Memory B cell (primary cell): ENCODE measurements at places on chromosomes 16 and 17.

- DNase-seq, result no peak
These were observed 23.6 kb downstream of the RAB11FIP4 start for GRCh38 chr17:31415004-31415454.

DNA sequence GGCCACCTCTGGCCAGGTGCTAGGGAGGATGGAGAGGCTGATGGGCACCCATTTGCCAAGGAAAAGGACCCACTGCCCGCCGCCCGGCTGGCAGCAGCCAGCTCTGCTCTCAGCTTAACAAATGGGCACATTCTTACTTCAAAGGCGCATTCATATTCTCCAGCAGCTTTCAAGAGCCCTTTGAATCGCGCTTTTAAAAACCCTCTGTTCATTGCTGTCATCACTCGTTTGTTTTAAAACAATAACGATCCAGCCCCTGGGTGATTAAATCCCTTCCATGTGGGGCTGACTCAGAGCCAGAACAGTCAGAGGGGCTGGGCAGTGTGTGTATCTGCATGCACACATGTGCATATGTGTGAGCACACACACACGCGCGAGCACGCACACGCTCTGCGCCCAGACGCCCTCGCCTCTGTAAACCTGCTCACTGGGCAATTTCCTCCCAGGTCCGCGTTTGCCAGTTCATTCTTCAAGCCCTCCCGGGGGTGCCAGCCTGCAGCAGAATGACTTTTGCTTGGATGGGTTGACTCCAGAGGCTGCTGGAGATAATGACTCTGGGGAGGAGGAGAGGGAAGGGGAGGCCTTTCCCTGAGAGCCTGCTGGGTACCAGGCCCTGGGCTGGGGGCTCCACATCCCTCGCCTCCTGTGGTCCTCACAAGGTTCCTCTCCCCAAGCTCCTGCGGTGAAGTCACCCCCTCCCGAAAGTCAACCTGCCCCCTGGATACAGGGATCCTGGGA is 133.1 kb downstream of the SDK2 start:
- no peak for DNase-seq

DNA sequence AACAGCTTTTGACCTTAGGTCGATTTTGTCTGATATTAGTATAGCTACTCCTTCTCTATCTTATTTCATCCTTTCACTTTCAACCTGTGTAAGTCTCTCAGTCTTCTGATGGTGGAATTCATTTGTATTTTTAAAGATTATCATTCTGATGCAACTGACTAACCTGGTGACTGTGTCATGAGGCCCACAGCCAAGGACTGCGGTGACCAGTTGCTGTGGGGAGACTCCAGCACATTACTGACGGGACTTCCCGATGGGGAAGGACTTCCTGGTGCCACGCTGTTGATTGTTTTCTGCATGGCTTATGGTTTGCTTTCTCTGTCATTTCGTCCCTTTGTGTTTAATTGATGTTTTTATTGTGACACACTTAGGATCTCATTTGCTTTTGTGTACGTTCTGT is 34.2 kb downstream of the RMI2 start:
- DNase-seq, result peak; percentile 42

DNA sequence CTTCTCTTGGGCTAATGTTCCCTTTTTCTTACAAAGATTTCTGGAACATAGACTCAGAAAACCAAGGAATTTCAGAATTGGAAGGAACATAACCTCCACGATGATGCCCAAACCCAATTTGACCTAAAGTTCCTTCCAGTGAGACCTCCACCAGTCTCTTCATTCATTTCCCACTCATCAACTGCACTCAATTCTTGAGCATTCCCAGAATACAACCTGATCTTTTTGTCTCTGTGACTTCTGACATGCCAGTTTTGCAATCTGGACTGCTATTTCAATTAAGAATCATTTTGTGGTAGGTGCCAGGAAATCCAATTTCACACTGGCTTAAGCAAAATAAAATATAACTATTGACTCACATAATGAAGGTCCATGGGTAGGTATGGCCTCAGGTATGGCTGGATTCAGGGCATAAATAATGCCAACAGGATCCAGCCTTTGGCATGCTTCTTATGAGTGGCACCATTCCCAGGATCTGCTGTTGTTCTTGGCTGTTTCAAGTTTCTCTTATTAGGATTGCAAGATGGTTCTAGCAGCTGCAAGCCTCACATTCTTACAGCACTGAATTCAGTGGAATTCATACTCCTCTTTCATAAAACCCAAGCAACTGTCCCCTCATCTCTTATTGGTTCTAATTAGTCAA is 184.3 kb downstream of the HS3ST4 start:
- DNase-seq, result no peak

GRCh38 chr16:81401035-81401950 is 43.3 kb upstream of the CMIP start:
- DNase-seq, result no peak

- no peak for DNase-seq
These were observed 16.1 kb upstream of the GPRC5C start for GRCh38 chr17:74415608-74416396.

DNA sequence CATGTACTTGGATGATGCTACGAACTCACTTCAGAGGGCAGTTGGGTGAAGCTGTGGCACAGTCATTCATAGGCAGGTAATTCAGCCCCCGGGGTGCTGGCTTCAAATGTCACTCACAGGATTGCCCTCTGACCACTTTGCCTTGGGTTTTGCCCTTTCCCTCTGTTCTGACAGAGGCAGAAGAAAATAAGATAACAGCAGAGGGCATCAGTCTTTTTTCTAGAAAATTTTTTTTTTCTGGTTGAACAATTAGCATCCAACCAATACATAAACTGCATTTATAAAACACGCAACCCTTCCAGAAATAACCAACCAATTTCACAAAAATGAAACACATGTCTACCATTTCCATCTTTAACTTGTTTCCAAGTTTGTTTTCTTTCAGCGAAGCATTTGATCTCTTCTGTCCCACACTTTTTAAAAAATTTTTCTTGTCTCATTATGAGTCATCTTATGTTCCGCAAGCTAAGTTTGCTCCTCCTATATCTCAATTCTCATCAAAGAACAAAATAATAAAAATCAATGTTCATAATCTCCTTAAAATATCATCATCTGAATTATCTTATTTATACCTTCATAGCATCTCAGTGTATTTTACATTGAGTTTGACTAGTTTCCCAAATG is 15.6 kb downstream of the NACA2 start:
- DNase-seq, result no peak

GRCh38 chr17:45114117-45114932 is 18.0 kb downstream of the PLCD3 start:
- DNase-seq, result no peak

GRCh38 chr16:75787440-75787839 is 61.1 kb upstream of the CPHXL start:
- no peak for DNase-seq

GRCh38 chr16:75627851-75628250 is 4.8 kb upstream of the ADAT1 start:
- DNase-seq, result no peak

- DNase-seq, result no peak
These were observed 156.6 kb downstream of the PHKB start for GRCh38 chr16:47617732-47618131.

- DNase-seq, result no peak
These were observed 6.1 kb upstream of the EIF4A3 start for GRCh38 chr17:80153004-80153403.

GRCh38 chr17:40415390-40415789 is 2.3 kb downstream of the TOP2A start:
- DNase-seq, result no peak
